Muscle of arm (tissue), 14 donors: ENCODE measurements at places on chromosomes 7 and 10.

- DNase-seq = no peak
Observed at GRCh38 chr10:69714572-69714971, 84.5 kb downstream of the FAM241B start.

GRCh38 chr7:133039614-133040013 lies 42.3 kb downstream of the CHCHD3 start:
- DNase-seq = no peak

GRCh38 chr10:7984896-7985295 lies 69.6 kb upstream of the GATA3 start:
- DNase-seq = no peak

GRCh38 chr10:49395741-49396665 lies at the start of gene DRGX:
Gene DRGX (minus strand): TSS chr10:49396089. CDS start chr10:49395440, 649 bp downstream.
- no peak for DNase-seq
